ENCODE measurements at places on chromosomes 11 and 22.

DNA sequence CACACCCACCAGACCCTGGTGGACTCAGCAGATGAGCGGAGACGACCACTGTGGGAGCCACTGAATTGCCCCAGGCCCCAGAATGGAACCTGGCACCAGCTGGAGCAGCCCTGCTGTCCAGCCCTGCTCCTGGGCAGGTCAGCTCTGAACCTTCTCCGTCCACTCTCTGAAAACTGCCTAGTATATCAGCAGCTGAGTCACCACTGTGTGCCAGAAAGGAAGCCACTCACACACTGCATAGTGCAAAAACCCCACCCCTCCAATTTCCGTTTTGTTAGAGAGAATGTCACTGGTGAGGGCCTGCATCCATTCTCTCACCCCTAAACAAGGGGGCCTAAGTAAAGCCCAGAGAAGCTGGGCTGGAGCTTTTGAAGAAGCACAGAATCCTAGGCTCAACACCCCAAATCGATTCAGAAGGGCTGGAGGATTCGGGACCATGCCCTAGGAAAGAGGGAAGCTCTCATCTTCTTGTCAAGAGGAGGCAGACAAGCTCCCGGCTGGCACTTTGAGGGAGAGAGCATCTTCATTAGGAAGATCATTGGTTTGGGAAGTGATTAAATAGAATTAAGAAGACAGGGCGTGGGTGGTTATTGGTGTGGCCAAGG lies 44.5 kb downstream of the GALNT18 start:
- no peak for DNase-seq

- no peak for DNase-seq
Observed at GRCh38 chr22:23984430-23984829, 4.5 kb downstream of the GSTT2 start.

DNA sequence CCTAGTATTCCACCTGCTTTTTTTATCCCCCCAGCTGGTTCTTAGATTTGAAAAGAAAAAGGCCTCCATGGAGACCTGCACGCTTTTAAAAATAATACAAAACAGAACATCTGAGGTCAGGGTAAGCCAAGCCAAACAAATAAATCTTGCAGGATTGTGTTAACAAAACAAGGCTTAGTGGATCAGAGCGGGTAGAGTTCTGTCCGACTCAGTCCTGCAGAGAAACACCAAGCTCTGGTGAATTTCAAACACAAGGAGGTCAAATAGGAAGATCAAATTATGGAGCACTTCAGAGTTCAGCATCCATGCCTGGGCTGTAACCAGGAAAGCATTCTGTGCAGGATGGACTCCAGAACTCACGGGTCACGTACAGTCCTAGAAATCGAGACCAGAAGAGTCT lies 86.9 kb downstream of the SYN3 start:
- DNase-seq = no peak

DNA sequence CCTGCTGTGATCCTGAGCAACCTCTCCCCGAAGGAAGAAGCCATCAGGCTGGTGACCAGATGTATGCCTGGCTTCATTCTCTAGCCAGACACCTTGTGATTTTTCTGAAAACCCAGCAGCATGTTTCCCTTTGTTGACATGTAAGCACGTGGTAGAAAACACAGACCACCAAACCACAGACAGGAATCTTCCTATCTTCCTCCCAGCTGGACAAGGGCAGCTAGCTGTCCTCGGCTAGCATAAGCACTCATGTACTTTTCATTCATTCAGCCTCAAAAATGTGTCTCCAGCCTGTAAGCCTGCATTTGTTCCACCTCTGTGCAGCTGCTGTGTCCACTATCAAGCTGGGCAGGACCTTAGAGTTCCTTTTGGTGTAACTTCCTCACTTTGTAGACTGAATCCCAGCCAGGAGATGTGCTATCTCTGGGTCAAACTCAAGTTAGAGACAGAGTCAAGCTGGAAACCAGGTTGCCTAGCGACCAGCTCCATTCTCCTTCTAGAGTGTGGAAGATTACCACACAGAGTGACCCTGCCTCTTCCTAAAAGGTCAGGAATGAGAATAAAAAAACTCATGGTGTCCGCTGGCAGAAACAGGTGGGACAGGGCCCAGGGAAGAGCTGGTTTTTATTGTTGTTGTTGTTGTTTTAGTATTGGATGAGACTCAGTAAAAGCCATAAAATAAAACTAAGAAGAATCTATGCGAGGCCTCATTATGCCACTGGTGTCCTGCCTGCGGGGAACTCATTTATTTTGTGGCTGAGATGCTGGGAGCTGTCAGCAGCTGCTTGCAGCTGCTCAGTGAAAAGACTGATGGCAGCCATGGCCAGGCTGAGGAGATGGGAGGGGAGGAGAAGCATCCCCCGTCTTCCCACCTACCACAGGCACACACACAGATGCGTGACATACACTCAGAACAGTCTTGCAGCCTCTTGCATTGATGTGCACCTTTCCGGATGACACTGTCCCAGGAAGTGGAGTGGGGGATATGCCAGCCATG lies 7.4 kb upstream of the CLMP start:
- no peak for DNase-seq

DNA sequence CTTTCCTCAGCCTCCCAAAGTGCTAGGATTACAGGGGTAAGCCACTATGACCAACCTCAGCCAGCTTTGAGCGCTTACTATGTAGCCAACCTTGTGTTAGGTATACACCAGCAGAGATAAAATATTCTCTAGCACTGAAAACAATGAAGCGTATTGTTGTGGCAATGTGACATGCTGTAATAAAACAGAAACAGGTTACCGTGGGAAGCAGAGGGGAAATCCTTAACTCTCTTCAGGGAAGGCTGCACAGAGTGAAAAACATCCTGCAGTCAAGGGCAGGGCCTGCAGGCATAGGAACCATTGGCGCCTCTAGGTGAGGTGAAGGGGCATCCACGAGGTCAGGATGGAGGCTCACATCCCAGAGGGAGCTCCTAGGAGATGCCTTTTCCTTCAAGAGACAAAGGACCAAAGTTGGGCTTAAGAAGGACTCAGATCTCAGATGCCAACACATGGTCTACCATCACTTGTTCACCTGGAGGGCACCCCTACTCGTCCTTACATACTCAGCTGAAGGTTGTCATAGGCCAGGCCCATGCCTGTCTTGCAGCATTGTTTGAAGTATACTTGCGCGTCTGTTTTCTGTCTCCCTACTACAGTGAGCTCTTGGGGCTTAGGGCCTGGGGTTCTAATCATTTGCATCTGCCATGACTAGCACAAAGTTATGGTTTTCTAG lies 8.0 kb downstream of the POLD4 start:
- no peak for DNase-seq

GRCh38 chr11:47731475-47731874 lies 16.3 kb upstream of the AGBL2 start:
- no peak for DNase-seq

DNA sequence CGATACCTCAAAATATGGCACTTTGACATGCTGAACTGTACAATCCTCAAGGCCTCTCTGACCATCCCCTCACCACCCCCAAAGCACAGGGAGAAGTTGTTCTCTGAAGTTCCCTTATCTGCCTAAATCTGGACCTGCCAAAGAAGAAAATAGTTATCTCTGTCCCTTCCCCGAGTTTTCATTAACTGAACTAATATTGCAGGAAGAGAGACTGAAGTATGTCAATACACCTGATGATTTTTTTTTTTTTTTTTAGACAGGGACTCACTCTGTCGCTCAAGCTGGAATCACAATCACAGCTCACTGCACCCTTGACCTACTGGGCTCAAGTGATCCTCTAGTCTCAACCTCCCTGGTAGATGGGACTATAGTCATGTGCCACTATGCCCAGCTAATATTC lies 75.0 kb downstream of the SIK3 start:
- no peak for DNase-seq

DNA sequence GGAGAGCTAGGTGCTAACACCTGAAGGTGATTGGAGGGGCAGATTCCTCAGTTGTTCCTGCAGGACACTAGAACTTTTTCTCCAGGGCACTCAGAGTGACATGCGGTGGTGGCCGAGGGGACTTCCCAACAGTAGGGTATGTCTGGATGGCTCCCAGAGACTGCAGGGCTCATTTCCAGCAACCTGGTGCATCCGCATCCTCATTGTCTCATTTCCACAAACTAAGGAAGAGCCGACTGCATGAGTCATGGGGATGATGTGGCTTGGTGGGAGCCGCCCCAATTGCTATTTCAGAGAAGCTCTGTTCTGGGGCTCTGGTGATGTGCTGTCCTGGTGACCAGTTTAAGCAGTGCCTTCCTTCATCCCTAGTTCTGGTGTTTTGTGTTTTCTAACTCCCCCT lies 2.8 kb upstream of the ROBO4 start:
- no peak for DNase-seq

- no peak for DNase-seq
Observed at GRCh38 chr11:12685229-12685628, 11.0 kb downstream of the TEAD1 start.

GRCh38 chr11:46808799-46809431 lies 37.2 kb downstream of the CKAP5 start:
- no peak for DNase-seq

- DNase-seq = no peak
Observed at GRCh38 chr11:87803748-87804147, 371.5 kb downstream of the RAB38 start.

DNA sequence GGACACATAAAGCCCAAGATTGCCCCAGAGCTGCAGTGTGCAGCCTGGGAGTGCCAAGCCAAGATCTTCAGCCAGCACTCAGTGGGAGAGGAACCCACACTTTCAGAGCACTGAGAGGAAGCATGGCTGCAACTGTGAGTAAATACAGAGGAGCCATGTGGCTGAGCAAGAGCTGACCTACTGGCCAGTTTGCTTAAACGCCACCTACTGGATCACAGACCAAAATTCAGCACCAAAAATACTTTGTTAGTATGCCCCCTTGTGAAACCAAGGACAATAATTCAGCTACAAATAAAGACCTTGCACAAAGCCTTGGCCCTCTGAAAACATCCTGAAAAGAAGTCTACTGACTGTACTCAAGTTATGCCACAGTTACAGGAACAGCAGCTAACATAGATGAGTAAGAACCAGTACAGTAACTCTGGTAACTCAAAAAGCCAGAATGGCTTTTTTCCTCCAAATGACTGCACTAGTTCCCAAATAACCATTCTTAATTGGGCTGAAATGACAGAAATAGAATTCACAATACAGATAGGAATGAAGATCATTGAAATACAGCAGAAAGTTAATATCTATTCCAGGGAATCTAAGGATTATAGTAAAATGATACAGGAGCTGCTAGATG lies 10.1 kb upstream of the OR4A15 start:
- no peak for DNase-seq

DNA sequence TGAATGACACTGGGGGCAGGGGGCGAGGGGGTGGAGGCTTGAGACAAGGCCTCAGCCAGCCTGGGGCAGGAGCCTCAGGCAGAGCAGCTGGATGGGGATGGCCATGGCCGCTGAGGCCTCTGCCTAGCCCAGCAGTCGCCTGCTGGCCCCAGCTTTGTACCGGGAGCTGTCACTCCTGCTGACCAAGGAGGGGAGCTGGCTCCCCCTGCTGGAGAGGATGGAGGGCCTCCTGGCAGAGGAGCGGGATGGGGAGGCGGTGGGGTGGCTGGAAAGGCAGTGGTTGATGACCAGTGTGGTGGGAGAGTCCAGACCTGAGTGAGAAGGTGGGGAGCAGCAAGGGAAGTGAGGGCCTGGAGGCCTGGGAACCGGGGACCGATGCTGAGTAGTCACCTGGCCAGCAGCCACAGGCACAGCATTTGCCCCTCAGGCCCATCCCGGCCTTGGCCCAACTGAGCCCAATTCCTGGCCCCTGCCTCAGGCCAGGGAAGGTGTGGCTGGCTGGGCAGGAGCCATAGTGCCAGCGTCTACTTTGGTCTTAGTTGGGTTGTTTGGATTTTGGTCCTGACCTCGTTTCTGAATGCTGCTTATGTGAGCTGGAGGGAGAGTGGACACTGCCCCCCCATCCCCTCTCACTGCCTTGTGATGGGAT lies 6.0 kb upstream of the SUSD2 start:
- no peak for DNase-seq

GRCh38 chr22:49393526-49393925 lies 434.1 kb downstream of the BRD1 start:
- DNase-seq = no peak

DNA sequence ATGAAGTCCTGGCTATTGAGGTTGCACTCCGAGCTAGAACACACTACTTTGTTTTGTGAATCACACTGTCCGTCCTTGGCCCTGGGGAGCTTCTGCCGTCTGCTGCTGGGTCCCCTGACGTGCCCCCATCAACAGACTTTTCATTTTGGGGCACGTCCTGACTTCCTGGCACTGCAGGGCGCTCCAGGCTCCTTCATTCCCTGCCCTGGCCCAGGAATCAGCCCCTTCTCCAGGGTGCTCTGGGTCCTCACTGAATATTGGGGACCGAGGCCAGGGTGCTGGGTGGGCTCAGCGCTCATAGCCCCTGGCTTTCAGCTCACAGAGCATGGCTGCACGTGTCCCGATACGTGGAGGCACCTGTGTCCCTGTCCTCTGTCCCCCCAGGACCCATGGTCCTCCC lies 22.2 kb downstream of the TSPAN4 start:
- DNase-seq = no peak

DNA sequence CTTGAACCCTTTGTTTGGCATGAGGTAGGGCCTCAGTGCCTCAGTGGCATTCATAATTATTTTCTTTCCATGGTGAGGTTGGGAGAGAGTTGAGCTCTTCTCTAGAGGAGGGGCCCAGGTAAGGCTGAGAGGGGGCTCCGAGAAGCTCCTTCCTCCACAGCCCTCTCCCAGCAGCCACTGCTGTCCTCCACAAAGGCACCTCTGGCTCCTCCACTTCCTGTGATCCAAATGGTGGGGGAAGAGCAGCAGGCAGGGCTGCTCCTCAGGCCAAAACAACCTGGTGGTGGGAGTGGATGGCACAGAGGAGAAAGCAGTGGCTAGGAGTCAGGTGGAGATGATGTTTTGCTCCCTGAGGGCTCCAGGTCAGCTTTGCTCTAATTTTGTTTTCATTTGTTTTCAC lies 13.3 kb downstream of the ROBO4 start:
- no peak for DNase-seq

GRCh38 chr11:117993988-117994745 lies 8.0 kb downstream of the IL10RA start:
- DNase-seq = no peak

DNA sequence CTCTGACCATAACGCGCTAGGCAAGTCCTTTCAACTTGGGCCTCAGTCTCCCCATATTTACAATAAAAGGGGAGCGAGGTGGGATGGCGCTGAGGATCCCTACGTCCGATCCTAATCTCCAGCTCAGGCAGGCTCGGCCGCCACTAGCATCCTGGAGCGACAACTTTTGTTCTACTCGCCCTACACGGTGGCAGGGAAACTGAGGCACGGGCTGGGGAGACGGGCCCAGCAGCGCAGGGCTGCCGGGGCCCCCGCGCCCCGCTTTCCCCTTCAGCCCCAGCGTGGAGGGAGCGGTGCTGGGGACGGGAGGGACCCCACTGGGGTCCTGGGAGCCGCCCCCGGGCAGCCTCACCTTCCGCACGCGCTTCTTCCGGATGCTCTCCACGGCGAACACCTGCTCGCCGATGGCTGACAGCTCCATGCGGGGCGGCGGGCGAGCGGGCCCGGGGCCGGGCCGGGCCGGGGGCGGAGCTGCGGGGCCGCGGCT lies 413 bp downstream of the CBX7 start:
- no peak for DNase-seq

DNA sequence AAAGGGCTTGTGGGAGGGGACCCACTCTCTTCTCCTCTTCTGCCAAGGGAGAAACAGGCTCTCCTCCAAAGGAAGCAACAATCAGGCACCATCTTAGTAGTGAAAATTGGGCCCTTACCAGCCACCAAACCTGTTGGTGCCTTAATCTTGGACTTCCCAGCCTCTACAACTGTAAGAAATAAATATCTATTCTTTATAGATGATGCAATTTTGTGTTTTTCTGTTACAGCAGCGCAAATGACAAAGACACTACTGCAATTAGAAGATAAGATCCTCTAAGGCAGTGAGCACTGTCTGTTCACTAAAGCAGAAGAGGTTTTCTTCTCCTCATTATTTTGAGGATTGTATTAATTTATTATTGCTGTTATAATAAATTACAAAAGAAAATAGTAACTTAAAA lies 691.4 kb upstream of the CCDC179 start:
- no peak for DNase-seq
